Cerebellar nuclear complex (tissue), 1 donor: ENCODE measurements at places on chromosomes 4 and X.

GRCh38 chrX:34880656-34881055 lies 61.9 kb upstream of the FAM47B start:
- no peak for DNase-seq

GRCh38 chr4:185811509-185812364 lies at the start of gene SORBS2:
TSS of gene SORBS2 (minus strand) at chr4:185812194. CDS start at chr4:185690571, 121,623 bp downstream.
- DNase-seq = peak; percentile 59

GRCh38 chr4:185165605-185166063 lies 22.6 kb downstream of the SLC25A4 start:
- no peak for DNase-seq

GRCh38 chrX:95291561-95291960 lies 1393.1 kb upstream of the DIAPH2 start:
- DNase-seq = no peak

DNA sequence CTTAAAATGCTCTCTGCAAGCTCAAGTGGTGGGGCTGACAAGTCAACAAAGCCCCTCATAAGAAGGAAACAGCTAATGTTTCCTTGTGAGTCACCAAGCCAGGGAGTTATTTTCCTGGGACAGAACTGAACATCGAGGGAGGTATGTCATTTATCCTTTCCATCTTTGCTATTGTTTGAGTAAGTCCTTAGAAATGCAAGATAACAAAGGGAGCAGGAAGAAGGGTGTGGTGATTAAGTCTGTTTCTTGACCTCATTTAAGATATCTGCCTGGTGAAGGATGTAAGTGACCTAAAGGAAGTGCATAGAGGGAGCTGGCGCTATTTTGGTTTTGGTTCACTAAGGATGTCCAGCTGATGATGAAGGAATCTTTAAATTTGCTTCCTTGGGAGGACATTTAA lies 39.9 kb downstream of the ATG4A start:
- no peak for DNase-seq

GRCh38 chr4:174523025-174523693 lies 871 bp upstream of the HPGD start:
- DNase-seq = no peak

- DNase-seq = no peak
Measured at GRCh38 chrX:153475271-153475670, 4.9 kb upstream of the HAUS7 start.

- no peak for DNase-seq
Measured at GRCh38 chr4:119284876-119285780, 36.8 kb downstream of the FABP2 start.

DNA sequence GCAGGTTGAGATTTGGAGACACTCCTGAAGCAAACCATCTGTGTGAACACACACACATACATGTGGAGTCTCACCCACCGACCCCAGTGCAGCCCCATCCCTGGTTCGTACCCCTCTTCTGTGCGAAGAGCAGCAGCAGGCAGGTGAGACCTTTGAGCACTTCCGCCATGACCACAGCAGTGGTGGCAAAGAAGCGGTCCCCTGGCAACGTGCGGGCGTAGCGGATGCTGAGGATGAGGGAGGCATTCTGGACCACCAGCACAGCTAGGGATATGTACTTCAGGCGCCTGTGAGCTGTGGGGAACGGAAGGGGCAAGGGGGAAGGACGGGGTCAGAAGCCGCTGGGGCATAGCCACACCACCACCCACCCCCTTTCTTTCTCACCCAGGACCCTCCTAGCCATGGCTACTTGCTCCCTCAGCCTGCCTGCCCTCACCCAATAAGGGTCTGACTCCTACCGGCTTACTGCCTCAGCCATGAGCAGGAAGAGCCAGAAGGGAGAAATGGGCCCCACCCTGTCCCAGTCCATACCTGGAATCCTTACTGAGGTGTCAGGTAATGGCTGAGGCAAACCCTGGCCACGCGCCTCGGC lies 1.6 kb downstream of the SLC35A2 start:
- no peak for DNase-seq

DNA sequence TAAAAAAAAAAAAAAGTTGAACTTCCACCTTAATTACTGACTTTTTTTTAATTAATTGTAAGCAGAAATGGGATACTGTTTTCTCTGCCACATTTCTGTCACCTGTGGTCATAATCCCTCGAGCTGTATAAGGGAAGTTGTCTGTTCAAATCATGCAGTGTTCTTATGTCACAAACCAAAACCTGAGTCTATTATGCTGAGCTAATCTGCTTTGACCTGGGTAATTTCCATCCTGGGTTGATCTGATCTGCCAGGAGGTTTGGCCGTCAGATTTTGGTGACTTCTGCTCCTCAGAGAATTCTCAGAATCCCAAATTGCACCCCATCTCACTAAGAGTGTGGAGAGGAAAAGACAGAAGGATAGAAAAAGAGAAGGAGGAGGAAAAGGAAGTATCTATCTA lies 683.1 kb downstream of the KCTD8 start:
- peak; percentile 41 for DNase-seq

DNA sequence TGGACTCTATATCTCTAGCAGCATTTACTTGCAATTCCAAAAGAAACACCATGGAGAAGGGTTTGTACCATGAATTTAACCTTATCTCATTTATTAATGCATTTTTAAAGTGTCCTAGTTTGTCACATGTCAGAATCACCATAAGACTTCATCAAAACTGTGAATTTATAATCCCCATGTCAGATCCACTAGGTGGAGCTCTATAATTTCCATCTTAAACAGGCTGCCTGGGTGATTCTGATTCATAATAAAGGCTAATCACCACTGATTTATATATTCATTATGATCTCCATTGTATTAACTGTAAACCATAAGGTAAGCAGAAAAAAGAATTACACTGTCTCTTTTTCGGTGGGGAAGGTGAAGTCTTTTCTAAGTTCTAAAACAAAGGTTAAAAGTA lies 4.0 kb downstream of the TCEAL2 start:
- no peak for DNase-seq

DNA sequence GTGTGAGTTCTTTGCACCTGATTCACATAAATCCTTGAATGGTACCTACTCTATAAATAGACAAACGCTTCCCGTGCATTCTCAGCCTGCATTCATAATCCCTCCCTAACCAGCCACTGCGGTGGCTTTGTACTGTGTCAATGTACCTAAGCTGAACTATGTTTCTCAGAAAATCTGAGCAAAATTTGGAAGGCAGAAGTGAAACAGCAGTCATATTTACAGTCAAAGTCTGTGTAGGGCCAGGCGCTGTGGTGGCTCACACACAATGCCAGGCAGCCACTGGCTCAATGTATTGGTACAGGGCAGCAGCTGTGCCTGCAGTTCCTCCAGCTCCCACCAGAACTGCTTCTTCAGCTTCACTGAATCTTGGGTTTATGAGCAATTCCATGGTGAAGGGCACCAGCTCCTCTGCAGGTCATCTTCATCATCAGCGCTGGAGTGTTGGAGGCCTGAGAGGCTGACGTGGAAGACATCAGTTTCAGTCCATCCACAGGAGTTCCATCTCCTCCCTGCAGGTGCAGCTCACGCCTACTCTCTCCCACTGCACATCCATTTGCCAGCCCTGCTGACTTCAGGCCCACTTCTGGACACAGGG lies 32.3 kb upstream of the IRF2 start:
- DNase-seq = no peak

DNA sequence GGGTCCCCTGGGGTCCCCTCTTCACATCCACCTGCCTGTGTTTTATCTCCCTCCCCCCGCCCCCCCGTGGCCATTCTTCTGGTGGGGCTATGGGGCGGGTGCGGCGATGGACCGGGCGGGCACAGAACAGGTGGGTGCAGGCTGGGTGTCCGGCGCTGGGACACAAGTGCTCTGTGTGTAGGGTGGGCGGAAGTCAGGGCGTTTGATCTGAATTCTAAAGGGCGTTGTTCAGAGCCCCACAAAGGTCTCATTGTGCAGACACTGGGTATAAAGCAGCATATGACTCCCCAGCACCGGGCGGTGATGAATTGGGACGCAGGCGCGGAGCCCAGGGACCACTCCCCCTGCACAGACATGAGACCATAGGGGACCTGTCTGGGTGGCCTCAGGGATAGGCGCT lies at the start of gene GJB1:
Gene GJB1, plus strand, starts transcription at position 296 of the 400 bp plus-strand sequence. CDS start 484 bp downstream, outside the sequence.
- DNase-seq = no peak

DNA sequence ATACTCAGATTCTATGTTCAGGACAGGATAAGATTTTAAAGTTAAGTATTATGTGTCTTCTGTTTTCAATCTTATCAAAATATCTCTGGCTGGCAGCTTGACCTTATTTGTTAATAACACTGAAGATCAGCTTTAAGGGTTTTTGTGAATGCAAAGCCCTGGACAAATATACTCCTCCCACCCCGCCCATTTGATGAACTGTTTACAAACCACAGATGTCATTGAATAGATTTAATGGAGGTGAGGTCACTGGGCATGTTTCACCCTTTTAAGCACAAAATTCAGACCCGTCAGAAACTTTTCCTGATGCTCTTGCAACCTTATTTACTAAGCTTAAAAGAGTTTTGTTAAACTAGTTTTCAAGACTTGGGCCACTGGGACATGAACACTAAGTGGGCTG lies 10.1 kb upstream of the CXCL8 start:
- DNase-seq = no peak

DNA sequence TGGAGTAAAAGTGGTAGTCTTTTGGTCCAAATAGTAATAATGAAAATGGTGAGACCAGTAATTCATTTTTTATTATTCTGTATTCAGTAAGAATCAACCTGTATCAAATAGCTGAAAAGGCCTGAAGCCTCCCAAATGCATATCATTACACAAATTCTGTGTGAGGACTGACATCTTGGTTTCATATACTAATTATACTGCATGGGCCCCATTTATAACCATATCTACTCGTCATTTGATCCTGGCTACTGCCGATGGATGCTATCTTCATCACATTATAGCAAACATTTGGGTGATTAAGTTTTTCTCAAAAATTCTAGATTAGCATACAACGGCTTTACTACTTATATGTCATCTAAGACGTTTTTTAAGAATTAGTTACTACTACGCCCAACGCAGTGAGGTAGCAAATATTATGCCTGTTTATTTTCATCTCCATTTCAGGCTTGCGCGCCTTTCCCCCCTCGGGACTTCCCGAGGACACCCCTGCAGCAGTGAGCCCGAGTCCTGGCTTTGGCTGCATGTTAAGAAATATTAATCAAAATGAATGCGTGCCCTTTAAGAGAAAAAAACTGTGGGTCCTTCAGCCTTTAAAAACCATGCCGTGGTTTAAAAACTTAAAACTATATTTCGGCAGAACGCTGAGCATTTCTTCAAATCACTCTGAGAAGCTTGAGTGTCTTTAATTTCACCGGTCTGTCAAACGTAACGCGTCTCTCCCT lies 814 bp upstream of the MMAA start:
- no peak for DNase-seq

GRCh38 chrX:11577603-11578002 lies 88.1 kb downstream of the ARHGAP6 start:
- no peak for DNase-seq

GRCh38 chr4:47530801-47531200 lies 45.7 kb downstream of the ATP10D start:
- DNase-seq = no peak

GRCh38 chrX:17802756-17803155 lies 58.3 kb downstream of the RAI2 start:
- DNase-seq = no peak

- DNase-seq = no peak
Measured at GRCh38 chrX:103170216-103170615, 44.7 kb upstream of the BEX4 start.

- DNase-seq = no peak
Measured at GRCh38 chr4:70110917-70111316, 43.1 kb upstream of the PRR27 start.

- no peak for DNase-seq
Measured at GRCh38 chrX:152635941-152636340, 1.8 kb upstream of the GABRQ start.

DNA sequence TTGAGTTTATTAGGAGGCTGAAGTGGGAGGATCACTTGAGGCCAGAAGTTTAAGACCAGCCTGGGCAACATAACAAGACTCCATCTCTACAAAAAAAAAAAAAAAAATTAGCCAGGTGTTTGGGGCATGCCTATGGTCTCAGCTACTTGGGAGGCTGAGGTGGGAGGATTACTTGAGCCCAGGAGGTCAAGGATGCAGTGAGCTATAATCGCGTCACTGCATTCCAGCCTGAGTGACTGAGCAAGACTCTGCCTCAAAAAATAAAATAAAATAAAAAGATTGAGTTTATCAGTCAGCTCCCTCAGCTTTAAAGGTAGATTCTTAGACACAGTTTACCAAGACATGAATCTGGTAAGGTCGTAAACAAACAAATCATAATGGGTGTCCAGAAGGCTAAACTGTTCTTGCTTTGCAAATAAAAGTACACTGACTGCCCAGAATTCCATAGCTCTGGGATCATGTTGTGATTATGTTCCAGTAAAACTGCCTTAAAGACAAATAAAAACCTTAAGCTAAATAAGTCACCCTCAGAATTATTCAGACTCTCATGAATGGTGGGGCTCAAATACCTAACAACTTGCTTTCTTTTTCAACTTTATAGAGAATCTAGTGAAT lies 18.7 kb downstream of the APOO start:
- DNase-seq = no peak

DNA sequence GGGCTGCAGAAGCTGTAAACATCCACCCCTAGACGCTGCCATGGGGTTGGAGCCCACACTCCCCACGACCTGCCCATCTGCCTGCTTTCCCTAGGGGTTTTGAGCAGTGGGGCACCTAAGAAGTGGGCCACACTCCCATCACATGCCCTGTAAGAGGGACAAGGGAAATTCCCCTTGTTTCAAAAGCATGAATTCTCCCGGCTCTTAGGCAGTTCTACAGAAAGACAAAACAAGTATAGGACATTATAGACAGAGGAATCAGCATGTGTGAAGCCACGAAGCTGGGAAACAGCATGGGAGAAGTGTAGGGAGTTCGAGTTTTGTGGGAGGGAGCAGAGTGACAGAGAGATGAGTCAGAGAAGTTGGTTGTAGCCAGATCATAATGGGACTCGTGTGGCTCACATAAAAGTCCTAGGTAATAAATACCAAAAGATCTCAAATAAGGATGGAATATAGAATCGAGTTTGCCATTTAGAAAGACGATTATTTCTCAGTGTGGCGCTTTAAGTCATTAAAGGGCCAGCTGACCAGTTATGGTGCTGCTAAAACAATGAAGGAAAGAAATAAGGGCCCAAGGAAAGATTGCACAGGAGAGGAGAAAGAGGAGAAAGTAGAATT lies 23.9 kb downstream of the APOO start:
- DNase-seq = no peak

GRCh38 chr4:107509615-107510014 lies 210.4 kb downstream of the PAPSS1 start:
- DNase-seq = no peak

GRCh38 chr4:139239127-139239772 lies 40.8 kb downstream of the MGARP start:
- DNase-seq = no peak
